ENCODE measurements at places on chromosomes 5 and 9.

DNA sequence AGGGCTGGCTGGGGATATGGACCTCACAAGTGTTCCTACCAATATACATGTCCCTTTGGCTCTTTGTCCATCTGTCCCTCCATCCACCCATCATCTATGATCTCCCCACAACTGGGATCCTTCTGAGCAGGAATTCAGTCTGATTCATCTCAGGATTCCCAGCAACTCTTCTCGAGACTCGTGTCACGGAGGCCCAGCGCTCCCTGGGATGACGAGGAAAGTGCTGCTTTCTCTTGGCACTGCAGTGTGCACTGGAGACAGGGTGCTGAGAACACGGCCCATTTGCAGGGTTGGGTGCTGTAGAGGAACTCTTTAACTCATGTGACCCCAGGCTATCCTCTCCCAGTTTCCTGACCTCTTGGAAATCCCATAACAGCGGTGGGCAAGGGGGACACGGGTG, 72.9 kb downstream of the ANGPTL2 start:
- DNase-seq, result no peak

DNA sequence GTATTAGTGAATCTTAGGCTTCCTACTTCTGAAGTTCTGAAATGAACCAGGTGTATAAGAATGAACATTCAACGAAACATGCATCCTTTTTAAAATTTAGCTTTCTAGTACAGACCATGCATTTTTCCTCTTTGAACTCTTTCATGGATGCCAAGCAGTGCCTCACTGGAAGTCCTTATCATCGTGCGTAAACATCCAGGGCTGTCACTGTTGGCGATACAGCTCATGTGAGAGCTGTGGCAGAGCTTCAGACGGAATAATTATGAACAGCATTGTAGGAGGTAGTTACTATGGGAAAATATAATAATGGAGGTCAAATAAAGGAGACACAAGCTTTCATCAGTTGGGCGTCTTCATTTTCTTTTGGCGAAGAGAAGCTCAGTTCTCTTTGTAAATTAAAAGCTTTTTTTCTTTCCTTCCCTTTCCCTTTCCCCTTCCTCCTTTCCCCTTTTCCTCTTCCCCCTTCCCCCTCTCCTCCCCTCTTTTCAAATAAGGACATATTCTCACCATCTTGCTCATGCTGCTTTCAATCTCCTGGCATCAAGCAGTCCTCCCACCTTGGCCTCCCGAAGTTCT, 167.3 kb downstream of the KDM4C start:
- no peak for DNase-seq

DNA sequence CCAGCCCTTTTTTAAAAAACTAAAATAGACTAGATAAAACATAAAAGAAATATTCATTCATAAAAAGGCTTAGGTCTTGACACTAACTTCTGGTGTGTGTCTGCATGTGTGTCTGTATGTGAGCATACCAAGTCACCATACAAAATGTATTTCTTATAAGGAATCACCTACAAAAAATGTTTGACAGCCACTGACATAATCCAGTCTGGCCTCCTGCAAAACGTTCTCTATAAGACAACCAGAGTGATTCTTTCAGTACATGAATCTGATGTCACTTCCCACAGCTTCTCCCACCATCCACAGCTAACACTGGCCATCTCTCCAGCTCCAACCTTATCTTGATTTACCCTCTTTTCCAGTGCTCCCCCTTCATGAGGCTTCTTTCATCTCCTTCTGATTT, 192.3 kb downstream of the TLE1 start:
- DNase-seq, result peak; percentile 65

GRCh38 chr9:117434566-117434965, 19.7 kb upstream of the ASTN2 start:
- no peak for DNase-seq

DNA sequence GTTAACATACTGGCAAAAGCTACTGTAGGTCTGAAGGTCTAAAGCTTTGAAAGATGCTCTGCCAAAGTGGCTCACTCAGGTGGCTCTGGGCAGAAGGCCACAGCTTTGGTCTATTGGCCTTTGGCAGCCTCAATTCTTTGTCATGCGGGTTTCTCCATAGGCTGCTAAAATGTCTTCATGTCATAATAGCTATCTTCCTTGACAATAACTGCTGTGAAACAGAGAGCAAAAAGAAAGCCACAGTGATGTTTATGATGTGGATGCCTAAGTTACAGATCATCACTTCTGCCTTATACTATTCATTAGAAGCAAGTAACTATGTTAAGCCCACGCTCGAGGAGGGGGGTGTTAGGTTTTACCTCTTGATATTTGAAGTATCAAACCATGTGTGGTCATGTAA, 906.1 kb upstream of the CDH9 start:
- DNase-seq, result peak; percentile 6

- no peak for DNase-seq
Observed at GRCh38 chr5:103000089-103000488, 119.8 kb downstream of the GIN1 start.

GRCh38 chr9:98128316-98128715, 9.3 kb upstream of the TRIM14 start:
- DNase-seq, result no peak

- DNase-seq, result peak; percentile 94
Observed at GRCh38 chr9:113593682-113594281, 130.3 kb downstream of the RGS3 start.

Measured in amniotic epithelial cell (primary cell).